ENCODE measurements at places on chromosomes 12 and 14. TPM values are rescaled to one million over a fixed set of nuclear protein-coding genes. Genes with fewer than 3 reads are reported as not detected.

The STK38L gene
- 5.5 TPM for polyA plus RNA-seq

The GSC gene
- not detected for polyA plus RNA-seq

The HNF1A gene
- polyA plus RNA-seq, result not detected

The RNASE4 gene
- polyA plus RNA-seq, result 1.8 TPM

The KRT74 gene
- not detected for polyA plus RNA-seq

The OR6C1 gene
- polyA plus RNA-seq, result not detected

The IGF1 gene
- 0.10 TPM for polyA plus RNA-seq

The CLECL1 gene
- polyA plus RNA-seq, result 18.5 TPM

The LMNTD1 gene
- polyA plus RNA-seq, result not detected

The TMEM229B gene
- 4.9 TPM for polyA plus RNA-seq

DNA sequence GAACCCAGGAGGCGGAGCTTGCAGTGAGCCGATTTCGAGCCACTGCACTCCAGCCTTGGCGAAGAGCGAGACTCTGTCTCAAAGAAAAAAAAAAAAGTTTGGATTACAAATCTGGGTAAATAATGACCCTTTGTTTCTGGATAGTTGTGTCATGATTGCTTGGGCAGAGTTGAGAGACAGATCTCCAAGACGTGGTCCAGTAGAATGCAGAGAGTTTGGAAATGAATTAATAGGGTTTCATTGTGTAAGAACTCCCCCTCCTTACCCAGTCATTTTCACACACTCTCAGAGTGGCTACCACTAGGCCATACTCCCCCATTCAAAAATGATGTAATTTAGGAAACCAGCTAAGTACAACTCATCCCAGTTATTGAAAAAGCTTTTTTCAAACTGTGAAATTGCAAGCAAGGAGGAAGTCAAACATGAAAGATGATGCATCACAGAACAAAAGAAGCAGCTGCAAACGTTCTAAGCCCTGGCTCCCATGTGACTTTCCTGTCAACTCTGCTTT lies 1331.9 kb downstream of the AACS start:
- DNase-seq, result no peak

DNA sequence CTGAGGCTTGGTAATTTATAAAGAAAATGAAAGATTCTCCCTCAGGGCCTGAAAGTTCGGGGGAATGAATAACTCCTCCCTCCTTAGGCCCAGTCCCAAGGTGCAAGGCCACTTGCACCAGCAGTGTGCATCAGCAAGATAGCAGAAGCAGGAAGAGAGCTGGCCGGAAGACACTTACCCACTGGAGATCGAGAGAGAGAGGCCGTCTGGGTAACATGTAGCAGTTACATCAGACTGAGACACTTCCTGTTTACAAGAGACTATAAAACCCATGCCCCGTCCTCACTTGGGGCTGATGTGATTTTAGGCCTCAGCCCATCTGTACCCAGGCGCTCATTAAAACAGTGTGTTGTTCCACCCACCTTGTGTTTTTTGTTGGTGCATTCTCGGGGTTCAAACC lies 85.2 kb downstream of the TMTC3 start:
- DNase-seq, result no peak

- DNase-seq, result no peak
Measured at GRCh38 chr12:47269916-47270315, 190.2 kb upstream of the AMIGO2 start.

GRCh38 chr12:5081016-5081415 lies 37.3 kb downstream of the KCNA5 start:
- no peak for DNase-seq

GRCh38 chr12:60391051-60391450 lies 795.2 kb downstream of the SLC16A7 start:
- no peak for DNase-seq

GRCh38 chr12:131592972-131593371 lies 117.9 kb upstream of the SFSWAP start:
- no peak for DNase-seq

- peak; percentile 28 for DNase-seq
Measured at GRCh38 chr12:59834659-59835474, 239.0 kb downstream of the SLC16A7 start.

DNA sequence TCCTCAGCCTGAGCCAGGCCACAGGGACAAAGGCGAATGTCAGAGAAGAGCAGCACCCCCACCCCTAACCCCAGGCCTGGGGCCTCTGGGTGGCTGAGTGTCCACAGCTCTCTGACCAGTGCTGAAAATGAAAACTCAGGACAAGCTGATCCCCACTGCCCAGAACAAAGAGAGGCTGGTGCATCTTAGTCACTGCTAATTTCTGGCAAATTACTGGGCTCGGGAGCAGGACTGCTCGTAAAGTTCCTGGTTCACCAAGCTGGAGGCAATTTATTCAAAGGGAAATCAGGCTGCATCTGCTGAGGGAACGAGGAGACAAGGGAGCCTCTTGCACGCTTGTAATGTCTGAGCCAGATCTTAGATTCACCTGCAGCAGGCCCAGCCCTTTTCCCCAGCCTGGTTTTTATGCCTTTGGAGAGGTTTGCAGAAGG lies 43.2 kb downstream of the CALM1 start:
- DNase-seq, result no peak

GRCh38 chr12:31002999-31003398 lies 70.7 kb upstream of the DDX11 start:
- DNase-seq, result no peak

GRCh38 chr12:47885566-47885965 lies 19.2 kb downstream of the VDR start:
- no peak for DNase-seq

GRCh38 chr12:2922329-2922728 lies 31.6 kb downstream of the TULP3 start:
- DNase-seq, result no peak

DNA sequence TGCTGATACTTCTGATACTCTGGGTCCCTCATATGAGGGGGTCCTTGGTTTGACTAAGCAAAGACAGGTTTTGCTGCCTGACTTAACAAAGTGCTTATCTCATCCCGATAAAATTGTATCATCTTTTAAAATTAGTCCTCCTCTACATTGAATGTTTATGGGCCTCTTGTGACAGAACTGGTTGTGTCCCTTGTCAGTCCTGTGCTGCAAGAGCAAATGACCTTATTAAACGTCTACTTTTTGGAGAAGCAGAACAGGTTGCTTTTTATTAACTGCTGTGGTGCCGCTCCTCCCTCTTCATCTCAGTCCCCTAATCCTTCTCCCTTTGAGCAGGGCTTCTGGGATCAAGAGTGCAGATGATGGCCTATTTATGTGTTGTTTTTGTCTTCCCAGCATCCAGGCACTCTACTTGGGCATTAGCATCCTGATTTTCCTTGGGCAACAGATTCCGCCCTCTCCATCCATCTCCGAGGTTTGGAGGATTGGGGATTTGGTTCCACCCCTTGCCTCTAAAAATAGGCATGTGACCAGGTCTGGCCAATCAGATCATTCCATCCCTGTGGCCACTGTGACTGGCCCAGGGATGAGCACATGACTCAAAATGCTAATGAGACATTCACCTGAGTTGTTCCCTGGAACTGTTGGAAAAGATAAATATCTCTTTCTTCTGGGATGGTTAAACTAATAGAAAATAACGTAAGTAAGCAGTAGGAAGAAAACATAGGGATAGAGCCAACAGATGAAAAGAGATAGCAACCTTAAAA lies 2.9 kb upstream of the DENR start:
- DNase-seq, result no peak

DNA sequence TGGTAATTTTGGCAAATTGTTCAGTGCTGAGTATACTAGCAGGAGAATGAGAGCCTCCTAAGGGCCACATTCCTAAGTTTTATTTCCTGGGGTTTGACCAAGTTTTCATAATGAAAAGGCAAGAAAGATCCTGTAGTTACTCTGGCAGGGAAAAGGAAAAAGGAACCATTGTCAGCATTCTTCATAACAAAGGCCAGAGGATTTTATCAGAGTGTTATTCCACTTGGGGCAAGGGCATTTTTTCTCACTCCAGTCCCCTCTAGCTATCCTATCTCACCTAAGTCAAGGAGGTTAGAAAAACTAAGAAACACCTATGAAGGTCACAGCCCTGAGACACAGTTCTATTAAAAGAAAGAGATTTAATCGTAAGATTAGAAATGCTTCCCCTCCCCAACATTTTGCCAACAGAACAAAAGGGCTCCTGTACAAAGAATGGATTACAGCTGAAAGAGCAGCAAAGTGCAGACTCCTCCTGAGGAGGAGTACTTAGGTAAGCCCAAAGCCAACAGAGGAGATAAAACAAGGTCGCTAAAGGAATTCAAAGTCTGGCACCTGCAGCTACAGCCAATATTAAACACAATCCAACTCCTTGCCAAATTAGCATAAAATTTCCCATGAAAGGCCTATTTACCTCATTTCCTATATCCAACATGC lies 162.4 kb downstream of the GALC start:
- DNase-seq, result no peak

- DNase-seq, result no peak
Measured at GRCh38 chr12:15208871-15209656, 12.2 kb downstream of the RERG start.

DNA sequence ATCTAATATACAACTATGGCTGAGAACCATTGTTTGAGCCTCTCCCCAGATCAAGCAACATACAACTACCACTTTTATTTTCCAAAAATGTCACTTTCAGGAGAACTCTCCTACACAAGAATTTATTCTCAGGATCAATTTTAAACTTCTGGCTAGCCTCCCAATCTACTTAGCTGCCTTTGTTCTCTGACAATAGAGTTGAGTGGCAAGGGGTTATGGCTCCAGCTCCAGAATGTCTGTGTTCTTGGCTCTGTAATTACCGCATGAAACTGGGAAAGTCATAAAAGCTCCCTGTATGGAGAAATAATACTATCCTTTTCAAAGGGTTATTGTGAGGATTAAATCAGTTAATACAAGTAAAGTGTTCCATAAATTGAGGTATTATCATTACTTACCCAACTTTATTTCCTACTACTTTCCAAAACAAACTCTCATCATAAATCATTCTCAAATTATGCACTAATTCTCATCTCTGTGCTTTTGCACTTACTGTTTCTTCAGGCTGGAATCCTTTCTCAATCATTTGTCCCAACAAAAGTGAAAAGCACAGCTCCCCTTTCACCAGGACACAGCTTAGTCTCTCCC lies 121.9 kb downstream of the GARIN6 start:
- no peak for DNase-seq

DNA sequence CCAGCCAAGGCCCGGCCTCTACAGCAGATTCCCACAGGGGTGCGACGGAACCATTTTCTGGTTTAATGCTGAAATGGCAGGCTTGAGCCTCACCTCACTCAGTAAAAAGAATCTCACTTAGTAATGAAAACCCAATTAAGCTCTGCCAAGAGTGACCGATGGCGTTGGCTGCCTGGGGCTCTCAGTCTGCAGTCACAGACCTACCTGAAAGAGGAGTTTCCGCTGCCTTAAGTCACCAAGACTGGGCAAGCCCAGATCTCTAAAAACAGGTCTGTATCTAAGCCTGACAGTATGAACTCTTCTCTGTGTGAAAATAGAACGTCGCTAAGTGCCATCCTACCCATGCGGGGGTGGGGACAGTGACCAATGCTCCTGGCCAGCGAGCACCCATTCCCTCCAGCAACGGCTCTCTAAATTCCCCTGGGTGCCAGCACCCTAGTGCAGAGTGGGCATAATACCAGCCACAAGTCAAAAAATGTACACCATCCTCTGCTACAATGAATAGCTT lies 107.3 kb downstream of the FOXN3 start:
- DNase-seq, result no peak

- DNase-seq, result no peak
Measured at GRCh38 chr14:56752428-56752827, 57.9 kb downstream of the OTX2 start.

GRCh38 chr12:69988481-69989321 lies 163.7 kb downstream of the MYRFL start:
- DNase-seq, result no peak

- no peak for DNase-seq
Measured at GRCh38 chr14:104280902-104281767, 142.7 kb downstream of the KIF26A start.

GRCh38 chr14:54211551-54212308 lies 185.1 kb upstream of the CDKN3 start:
- DNase-seq, result no peak

All from B cell (primary cell).